ENCODE measurements at places on chromosomes 5 and 9. TPM values are rescaled to one million over a fixed set of nuclear protein-coding genes. Genes with fewer than 3 reads are reported as not detected.

Gene VCAN
- 9.7 TPM for total RNA-seq

Gene CFAP77
- total RNA-seq: not detected

Gene PCDHB2
- total RNA-seq: 1.1 TPM

Gene CD72
- 3.0 TPM for total RNA-seq

Gene TRIM36
- 43.8 TPM for total RNA-seq

Gene SPINK13
- not detected for total RNA-seq

Gene PCDHA10
- total RNA-seq: 0.79 TPM

Gene PCDHA3
- 8.8 TPM for total RNA-seq

Gene GDNF
- 2.4 TPM for total RNA-seq

Gene SCGB3A2
- not detected for total RNA-seq

Gene FAM221B
- not detected for total RNA-seq

Gene TSTD2
- 13.8 TPM for total RNA-seq

Gene WDR38
- not detected for total RNA-seq

Gene SIT1
- 3.8 TPM for total RNA-seq

Gene GARIN3
- not detected for total RNA-seq

Gene IL3
- not detected for total RNA-seq

Gene STPG3
- not detected for total RNA-seq

Gene PLGRKT
- 2.6 TPM for total RNA-seq

Gene SH2D3C
- 3.8 TPM for total RNA-seq

Gene FBP2
- total RNA-seq: not detected

Gene CSF1R
- total RNA-seq: 15.2 TPM

Gene SPATA31C1
- not detected for total RNA-seq

Gene PCDHB10
- total RNA-seq: 0.79 TPM

Gene AQP3
- total RNA-seq: 15.3 TPM

Gene GPSM1
- total RNA-seq: 5.6 TPM

Gene STK32A
- not detected for total RNA-seq

Gene SLC36A2
- not detected for total RNA-seq

Gene ACSL6
- total RNA-seq: not detected

Gene GFRA3
- total RNA-seq: 0.48 TPM

Gene ZNF879
- total RNA-seq: 5.6 TPM

Gene SMIM33
- total RNA-seq: not detected

Gene BTNL3
- total RNA-seq: 146 TPM

All from transverse colon (tissue), 4 donors.